RPMI8226 (cell line): ENCODE measurements at places on chromosomes 12 and 14.

GRCh38 chr14:72292689-72293024, 360.4 kb downstream of the RGS6 start:
- DNase-seq = no peak

DNA sequence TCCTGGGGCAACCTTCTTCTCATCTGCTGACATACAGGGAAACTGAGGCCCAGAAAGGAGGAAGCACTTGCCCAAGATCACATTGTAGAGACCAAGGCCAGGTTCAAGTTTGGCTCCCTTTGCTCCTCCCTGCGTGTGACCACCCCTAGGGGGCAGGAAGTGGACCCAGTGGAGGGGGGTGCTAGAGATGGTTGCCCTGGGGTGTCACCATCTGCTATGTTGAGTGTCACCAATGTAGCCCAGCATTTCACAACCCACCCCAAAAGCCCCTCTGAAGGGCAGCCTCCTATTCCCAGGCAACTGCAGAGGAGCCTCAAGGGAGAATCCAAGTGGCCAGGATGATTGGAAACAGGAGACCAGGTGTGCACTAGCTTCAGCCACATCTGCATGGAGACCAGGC, 12.0 kb upstream of the RBM19 start:
- DNase-seq = no peak

- DNase-seq = no peak
These were observed 961 bp downstream of the CMAS start for GRCh38 chr12:22046968-22047390.

- DNase-seq = no peak
These were observed 4.7 kb upstream of the PPP1R1A start for GRCh38 chr12:54593135-54593534.

DNA sequence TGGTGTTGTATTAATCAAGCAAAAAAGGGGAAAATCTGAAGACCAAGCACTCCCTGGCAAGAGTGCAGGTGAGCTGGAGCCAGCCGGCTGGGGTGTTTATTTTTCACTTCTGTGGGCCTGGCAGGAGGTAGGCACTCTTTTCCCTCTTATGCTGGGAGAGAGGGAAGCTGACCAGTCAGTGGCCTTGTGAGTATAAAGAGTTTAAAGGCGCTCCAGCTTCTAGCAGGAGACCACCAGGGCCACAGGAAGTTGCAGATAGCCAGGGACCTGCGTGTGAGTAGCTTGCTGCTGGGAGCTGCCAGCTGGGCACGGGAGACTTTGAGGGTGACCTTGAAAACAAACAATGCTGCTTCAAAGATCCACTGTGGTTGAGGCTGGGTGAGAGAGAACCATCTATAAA, 217.4 kb upstream of the PWP1 start:
- DNase-seq = no peak

GRCh38 chr12:101042211-101042610, 167.8 kb downstream of the SLC5A8 start:
- no peak for DNase-seq

GRCh38 chr12:95202691-95203486, 14.4 kb downstream of the FGD6 start:
- no peak for DNase-seq

GRCh38 chr12:90004319-90005074, 295.9 kb upstream of the ATP2B1 start:
- DNase-seq = no peak

GRCh38 chr14:49796025-49796424, 28.1 kb downstream of the KLHDC2 start:
- no peak for DNase-seq

DNA sequence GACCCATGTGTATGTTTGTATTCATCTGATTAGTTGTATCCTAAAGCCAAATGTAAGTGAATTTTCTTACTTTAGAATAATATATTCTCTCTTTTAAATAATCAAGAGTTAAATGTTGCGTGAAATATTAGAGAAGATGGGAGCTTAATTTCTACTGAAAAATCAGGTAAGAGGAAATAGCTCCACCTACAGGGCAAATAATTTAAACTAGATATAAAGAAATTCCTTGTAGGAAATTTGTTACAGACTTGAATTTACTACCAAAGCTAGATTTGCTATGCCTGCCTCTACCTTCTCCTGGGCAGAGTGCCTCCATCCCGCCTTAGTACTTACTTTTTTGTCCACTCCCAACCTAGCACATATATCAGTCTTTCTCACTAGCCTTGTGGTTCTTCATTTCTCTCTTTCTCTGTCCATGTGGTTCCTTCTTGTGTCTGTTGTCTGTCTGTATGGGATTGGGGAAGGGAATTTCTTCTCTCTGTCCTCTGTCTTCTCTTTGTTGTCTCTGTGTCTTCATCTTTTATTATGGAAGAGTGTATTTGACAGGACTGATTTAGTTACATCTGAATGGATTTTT, 44.7 kb downstream of the PALS1 start:
- peak; percentile 27 for DNase-seq

- DNase-seq = no peak
These were observed 242.1 kb upstream of the NOS1 start for GRCh38 chr12:117603316-117604113.

- no peak for DNase-seq
These were observed 37.6 kb upstream of the GRIP1 start for GRCh38 chr12:66716522-66716921.

DNA sequence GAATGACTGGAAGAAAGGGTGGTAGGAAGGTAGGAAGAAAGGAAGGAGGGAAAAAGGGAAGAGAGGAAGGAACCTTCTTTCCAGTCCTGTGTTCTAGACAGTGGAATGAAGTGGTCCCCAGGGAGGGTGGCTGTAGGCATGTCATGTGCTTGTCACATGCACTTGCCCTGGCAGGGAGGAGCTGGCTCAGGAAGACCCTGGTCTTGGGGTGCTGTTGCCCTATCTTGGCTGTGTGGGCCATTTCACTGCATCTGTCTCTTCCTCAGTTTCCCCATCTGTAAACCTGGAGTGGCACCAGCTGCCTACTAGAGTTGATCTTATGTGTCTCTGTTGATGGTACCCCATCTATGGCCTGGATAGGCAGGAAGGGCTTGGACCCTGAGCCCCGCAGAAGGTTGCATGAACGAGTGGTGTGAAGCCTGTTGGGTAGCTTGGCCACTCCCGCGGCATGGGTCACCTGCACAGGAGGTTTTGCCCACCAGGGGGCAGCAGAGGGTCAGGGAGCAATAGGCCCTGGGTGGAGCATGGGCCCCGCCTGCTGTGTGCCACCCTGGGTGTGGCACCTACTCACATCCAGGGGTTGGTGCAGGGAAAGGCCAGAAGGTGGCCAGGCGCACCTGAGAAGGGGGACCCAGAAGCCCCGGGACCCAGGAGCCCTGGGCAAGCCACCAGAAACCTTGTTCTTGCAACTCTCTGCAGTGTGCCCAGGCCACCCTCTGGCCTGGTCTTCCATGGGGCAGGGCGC, 25.1 kb downstream of the MEG3 start:
- peak; percentile 79 for DNase-seq

DNA sequence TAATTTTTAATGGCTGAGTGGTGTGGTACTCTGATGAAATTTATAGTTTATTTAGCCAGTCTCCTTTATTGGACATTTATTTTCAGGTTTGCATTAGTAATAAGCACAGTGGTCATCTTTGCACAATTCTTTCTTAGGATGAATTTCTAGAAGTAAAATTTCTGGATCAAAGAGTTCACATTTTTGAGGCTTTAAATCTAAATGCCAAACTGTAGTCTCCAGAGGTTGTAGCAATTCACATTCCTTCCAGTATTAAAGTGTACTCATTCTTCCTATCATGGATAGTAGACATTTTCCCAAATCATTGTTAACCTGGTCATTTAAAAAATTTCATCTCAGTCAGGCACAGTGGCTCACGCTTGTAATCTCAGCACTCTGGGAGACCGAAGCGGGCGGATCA, 24.8 kb downstream of the SLC39A9 start:
- DNase-seq = no peak
